ENCODE measurements at places on chromosomes 6 and 20.

GRCh38 chr6:37827603-37828265 is 8.2 kb downstream of the ZFAND3 start:
- DNase-seq: no peak

DNA sequence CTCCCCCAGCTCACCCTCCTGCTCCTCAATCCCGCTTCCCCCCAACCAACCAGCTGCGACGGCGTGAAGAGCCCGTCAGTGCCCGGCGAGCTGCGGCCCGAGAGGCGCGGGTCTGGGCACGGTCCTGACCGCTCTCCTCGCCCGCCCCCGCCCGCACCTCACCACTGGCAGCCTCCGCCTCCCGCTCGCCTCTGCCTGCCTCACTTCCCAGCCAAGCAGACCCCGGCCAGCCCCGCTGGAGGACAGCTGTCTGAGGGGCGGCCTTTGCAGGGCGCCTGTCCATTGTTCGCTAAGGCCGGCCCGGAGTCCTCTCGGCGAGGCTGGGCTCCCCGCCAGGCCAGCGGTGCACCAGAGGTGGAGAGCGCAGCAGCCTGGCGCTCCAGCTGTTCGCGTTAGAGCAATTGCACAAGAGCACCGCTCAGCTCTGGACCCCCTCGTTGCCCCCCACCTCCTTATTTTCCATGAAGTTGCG is 1.3 kb downstream of the SOBP start:
- no peak for DNase-seq

DNA sequence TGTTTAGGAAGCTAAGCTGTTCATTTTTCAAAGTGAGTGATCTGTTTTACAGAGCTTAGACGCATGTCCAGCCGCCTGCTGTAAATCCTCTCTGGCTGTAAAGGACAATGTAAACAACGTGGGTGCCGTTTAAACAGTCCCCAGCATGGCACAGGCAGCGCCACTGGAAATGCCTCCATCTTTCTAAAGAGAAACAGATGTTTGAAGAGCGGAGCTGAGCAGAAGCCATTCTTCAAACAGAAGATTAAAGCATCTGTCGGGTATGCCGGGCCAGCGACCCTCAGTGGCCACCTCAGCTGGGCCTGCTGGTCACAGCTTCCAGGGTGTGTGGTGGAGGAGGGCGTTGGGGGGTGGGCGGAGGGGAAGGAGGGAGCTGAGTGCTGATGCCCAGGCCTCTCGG is 138.6 kb downstream of the ERMARD start:
- DNase-seq: no peak

DNA sequence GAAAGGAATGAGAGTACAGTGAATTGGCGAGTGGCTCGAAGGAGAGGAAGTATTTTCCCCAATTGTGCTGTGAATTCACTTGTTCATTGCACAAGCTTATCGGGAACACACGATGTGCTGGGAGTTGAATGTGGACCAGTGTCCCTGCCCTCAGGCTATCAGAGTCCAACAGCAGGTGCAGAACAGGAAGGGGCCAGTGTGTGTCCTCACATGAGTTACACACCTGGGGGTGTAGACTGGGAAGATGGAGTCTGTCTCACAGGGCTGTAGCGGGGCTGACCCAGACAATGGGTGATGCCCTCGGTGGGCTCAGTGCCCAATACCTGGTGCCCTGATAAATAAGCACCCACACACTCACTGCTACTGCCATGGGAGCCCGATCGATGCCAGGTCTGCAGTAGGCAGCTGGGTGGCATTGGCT is 14.4 kb downstream of the DUSP22 start:
- DNase-seq: no peak

DNA sequence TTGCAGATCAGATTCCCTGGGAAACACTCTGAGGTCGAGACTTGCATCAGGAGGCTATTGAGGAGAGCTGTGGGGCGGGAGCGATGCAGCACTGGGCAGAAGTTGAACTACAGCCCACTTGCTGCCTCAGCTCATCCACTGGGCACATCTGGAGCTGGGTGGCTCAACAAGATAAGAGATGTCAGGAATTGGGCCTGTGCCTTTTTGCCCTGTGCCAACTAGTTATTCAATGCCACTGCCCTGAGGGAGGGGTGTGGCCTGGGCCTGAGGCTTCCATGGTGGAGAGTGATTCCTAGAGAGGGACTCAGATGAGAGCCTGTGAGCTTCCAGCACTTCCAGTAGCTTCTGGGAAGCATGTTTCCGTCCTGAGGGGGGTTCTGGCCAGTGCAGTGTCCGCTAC is 32.7 kb downstream of the BRPF3 start:
- DNase-seq: no peak
